HAP-1 (cell line): ENCODE measurements at places on chromosomes 11 and 22.

- no peak for DNase-seq
These were observed 80.2 kb downstream of the SGSM3 start for GRCh38 chr22:40450616-40451015.

- no peak for DNase-seq
These were observed 461 bp downstream of the TBC1D10A start for GRCh38 chr22:30326255-30326705.

GRCh38 chr11:56855217-56855616 is 106.7 kb upstream of the OR9G4 start:
- no peak for DNase-seq

GRCh38 chr11:112179601-112180000 is 4.3 kb downstream of the BCO2 start:
- no peak for DNase-seq

GRCh38 chr22:29948385-29948769 is 65.4 kb downstream of the MTMR3 start:
- peak; percentile 34 for DNase-seq

GRCh38 chr11:112361396-112361795 is 100.7 kb upstream of the PLET1 start:
- no peak for DNase-seq

DNA sequence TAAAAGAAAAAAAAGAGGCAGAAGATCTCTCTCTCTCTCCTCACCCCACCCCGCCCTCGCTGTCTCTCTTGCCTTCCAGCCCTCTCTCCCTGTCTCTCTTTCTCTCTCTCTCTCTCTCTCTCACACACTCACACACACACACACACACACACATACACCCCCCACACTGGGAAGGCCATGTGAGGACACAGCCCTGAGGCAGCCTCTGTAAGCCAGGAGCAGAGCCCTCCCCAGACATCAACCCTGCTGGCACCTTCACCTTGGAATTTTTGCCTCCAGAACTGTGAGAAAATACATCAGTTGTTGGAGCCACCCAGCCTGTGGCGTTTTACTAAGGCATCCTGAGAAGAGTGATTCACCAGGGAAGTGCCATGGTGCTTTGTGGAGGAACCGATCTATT is 14.7 kb downstream of the APOL3 start:
- DNase-seq, result no peak

- DNase-seq, result no peak
These were observed 96.5 kb downstream of the CWC15 start for GRCh38 chr11:94876645-94877442.

- DNase-seq, result no peak
These were observed 75.4 kb downstream of the ME3 start for GRCh38 chr11:86596861-86597586.

DNA sequence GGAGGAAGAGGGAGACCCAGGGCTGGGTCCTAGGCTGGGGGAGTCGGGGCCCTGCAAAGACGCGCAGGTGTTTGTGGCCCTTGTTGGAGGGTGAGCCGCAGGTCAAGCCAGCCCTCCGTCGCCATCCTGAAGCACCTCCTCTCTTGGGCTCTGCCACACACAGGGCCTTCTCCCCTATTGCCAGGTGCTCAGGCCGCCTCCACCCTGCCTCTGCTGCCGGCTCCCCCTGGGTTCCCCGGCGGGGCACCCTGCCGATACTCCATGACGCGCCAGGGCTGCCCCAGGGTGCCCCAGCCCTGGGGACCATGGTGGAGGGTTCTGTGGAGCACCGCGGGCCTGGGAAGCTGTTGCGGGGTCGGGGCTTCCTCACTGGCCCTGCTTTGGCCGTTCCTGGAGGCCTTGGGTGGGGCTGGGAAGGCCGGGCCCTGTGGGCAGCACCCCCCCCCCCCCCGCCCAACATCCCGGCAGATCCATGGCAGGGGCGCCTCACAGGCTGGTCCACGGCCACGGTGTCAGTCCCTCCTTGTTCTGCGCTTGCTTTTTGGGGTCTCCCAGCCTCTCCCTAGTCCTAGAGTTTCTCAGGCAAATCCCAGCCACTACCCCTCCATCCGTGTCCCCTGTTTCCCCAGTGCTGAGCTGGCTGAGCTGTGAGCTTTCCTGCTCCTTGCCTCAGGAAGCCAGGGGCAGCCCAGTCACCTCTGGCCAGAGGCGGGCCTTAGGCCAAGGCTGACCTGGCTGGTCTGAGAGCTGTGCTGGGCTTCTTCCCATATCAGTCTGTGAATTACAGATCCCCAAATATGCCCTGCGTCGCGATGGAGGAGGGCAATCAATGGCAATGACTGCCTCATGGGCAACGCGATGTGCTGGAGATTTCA is 2.3 kb upstream of the ADORA2A start:
- no peak for DNase-seq

DNA sequence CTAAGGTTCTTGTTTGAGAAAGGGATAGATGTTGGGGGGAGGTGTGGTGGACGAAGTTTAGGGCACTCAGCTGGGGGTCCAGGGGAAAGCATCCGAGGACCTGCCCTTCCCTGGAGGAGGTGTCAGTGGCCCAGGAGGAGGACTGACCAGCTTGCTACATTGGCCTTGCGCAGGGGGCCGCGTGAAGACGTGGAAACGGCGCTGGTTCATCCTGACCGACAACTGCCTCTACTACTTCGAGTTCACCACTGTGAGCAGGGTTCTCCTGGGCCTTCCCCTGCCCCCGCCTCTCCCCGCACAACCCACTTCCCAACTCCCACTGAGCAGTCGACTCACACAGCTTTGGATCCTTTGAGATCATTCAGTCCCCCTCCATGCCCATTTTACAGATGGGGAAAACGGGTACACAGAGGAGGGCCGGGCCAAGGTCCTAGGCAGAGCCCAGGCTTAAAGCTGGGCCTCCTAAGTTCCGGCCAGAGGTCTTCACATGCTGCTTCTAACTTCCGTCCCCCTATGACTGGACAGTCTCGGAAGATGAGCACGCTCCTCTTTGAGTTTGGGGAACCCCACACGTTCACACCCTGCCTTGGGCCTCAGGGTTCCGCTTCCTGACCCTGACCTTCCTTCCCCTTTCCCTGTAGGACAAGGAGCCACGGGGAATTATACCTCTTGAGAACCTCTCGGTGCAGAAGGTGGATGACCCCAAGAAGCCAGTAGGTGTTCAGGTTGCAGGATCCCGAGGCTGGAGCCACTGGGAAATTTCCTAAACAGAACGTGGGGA is 28.7 kb downstream of the CYTH4 start:
- no peak for DNase-seq

GRCh38 chr11:70747285-70747684 is 349.0 kb downstream of the CTTN start:
- DNase-seq, result no peak

DNA sequence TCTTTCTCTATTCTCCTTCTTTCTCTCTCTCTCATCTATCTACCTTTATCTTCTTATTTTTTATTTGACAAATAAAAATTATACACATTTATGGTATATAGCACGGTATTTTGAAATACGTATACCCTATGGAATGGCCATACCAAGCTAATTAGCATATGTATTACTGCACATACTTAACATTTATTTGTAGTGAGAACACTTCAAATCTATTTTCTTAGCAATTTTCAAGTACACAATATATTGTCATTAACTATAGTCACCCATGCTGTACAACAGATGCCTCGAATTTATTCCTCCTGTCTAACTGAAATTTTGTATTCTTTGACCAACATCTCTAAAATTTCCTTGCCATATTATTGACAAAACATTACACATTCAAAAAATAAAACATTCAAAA is 447.1 kb downstream of the MIAT start:
- DNase-seq, result no peak

DNA sequence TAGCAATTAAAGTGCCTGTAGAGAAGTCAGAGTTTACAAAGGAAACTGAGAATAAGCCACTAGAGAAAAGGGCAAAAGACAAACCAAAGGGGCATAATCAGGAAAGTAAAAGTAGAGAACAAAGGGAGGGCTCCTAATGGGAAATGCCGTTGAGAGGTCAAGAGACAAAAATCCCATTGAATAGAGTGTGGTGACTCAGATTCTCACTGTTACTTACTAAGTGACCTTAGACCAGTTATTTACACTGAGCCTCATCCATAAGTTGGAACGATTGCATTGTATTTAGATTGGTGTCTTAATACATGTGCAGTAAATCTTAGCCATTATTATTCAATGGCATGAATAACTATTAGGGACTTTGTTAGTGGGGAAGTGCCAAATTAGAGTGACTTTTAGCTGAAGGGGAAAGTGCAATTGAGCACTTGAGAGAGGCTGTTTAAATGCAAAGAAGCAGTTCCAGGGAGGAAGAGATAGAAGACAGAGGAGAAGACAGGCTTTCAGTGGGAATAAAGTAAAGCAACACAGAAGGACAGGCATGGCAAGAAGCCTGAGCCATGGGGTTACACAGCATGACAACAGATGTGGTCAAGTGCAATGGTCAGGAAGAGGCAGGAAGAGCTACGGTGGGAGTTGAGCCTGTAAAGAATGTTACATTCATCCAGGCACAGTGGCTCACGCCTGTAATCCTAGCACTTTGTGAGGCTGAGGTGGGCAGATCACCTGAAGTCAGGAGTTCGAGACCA is 82.6 kb downstream of the UBASH3B start:
- peak; percentile 55 for DNase-seq
